ENCODE measurements at places on chromosomes 13 and 19. TPM values are rescaled to one million over a fixed set of nuclear protein-coding genes. Genes with fewer than 3 reads are reported as not detected.

GRCh38 chr13:38685974-38686576 is 802 bp upstream of the FREM2 start:
- peak; percentile 14 for DNase-seq

GRCh38 chr19:964761-965694 is 19.1 kb upstream of the WDR18 start:
- DNase-seq, result no peak

The PSG7 gene
- not detected for total RNA-seq

- DNase-seq, result no peak
These were observed 128.6 kb downstream of the TEX29 start for GRCh38 chr13:111449041-111449440.

DNA sequence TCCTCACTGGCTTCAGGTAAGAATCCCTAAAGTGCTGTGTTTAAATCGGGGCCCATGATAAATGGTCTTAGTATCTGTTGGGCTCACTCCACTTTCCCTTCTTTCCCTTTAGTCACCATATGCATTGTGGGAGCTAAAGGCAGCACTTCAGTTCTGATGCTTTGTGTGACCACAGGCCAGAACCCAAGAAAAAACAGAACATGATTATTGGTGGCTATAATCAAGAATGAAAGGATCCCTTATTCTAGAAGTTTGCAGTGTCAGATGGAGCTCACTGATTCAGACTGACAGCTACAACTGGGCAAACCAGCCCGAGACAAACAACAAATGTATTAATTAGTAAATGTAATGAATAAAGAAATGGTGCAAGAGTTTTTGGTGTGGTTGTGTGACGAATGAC is 57.3 kb upstream of the POMP start:
- DNase-seq, result no peak

The FFAR3 gene
- not detected for total RNA-seq

All from progenitor cell of endocrine pancreas (in vitro differentiated cells).